ENCODE measurements at places on chromosomes 2 and 18.
A peak's percentile ranks its signal among the peaks of the same experiment; 100 is the strongest.

DNA sequence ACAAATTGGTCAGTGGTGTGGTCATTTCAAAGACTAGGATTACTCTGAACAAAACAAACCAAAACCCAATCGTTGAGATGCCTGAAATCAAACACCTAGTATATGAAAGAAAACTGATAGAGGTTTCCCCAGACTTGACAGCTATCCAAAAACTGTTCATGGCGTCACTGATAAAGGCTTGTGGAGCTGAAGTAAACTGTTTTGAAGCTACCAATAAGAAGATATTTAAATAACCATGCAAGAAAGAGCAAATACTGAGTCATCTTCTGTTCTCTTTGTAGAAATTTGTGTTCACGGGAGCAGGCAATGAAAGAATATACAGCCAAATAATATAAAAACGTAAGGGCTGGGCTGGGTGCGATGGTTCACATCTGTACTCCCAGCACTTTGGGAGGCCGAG, 7.5 kb upstream of the COLEC11 start:
- no peak for DNase-seq

DNA sequence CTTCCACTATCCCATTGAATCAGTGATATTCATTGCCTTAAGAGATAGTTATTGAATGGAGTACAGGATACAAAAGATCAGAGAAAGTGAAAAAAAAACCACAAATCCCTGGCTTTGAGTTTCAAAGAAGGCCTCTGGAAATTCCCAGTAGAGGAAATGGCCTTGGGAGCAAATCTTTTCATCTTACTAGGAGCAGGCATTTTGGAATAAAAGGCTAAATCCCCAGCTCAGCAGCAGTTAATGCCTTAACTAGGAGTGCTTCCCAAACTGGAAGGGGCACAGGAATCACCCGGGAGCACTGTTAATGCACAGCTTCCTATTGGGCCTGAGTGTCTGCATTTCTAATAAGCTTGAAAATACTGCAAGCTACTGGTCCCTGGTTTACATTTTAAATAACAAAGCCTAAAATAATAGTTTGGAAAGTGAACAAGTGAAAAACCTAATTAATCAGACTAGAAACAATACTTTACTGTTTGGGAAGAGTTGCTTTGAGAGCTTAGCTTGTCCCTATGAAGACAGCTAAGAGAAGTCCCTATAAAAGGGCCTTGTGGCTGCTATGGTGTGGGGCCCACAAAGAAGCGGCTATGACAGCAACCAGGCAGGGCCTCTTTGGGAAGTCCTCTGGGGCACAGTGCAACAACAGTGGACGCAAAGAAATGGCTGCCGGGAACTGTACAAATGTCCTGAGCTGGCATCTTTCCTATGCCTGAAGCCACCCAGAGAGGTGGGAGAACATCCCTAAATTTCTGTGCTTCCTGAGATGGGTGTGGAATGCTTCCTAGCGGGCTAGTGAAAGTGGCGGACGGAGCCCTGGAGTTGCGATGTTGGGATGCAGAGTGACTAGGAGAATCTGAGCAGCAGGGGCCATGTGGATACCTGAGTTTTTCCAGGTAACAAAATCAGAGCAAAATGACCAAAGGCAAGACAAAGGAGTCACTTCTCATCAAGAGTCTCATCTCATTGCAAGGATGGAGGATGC, 117.1 kb upstream of the KLHL14 start:
- no peak for DNase-seq

DNA sequence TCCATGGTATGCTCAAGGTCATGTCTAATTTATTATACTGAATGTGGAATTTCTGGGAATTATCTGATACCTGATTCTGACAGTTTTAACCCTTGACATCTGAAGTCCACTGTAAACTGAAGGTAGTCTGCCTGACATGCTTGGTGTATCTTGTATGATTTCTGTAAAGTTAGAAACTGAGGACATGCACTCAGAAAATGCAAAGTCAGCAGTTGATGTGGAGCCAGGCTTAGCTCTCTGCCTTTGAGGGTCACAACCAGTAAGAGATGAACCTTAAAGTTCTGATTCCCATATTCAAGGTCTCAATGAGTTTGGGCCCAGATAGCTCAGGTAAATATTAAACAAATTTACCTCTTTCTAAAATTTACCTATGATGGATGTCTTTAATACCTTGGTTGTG, 12.3 kb upstream of the CTLA4 start:
- no peak for DNase-seq

DNA sequence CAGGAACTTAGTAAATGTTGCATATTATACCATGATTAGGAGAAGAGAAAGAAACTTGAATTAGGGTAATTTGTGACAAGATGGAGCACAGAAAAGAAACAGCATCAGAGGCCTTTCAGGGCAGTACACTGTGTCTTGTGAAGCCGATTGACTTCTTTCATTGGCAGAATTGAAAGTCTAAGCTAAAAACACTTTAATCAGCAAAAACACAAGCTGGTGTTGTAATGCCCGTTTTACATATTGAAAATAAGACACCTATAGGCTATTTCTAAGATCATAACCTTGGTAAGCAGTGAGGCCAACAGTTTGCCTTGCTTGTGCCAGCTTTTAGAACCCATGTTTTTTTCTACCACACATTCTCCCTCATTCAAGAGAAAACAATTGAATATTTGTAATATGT, 1378.1 kb upstream of the NXPH2 start:
- no peak for DNase-seq

DNA sequence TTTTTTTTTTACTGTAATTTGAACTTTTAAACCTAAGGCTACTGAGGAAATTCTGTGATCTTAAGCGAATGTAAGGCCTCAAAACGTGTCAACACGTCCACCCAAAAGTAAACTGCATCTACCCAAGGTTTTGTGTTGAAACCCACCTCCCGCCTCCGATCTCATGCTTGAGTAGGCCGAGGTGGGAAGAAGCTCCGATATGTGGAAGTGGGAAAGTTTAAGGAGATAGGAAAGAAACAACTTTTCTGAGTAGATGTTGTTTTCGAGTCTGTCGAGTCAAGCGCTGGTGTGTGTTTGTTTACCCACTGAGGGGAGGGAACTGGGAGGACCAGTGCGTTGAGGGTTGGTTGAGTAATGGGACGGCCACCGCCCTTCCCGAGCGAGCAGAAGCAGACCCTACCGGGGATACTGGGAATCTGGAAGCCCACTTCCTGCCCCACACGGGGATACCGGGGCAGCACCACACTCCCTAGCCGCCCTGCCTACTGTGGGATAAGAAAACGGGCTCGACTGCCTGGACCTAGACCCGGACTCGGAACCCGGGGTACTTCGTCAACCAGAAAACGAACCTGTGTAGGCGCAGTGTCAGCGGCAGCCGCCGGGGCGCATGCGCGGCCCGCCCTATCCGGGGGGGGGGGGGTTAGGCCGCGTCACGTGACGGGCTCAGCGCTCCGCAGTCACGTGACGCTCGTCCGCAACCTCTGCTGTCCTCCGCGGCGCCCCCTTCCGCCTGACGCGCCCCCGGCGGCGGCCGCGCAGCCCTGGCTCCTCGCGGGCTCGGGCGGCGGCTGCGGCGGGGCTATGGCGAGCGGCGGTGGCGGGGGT, at the start of gene RETREG2:
TSS of gene RETREG2 (plus strand) at position 724 of the 825 bp plus-strand sequence. CDS start at position 802, 78 bp downstream.
- DNase-seq, result peak; percentile 99

DNA sequence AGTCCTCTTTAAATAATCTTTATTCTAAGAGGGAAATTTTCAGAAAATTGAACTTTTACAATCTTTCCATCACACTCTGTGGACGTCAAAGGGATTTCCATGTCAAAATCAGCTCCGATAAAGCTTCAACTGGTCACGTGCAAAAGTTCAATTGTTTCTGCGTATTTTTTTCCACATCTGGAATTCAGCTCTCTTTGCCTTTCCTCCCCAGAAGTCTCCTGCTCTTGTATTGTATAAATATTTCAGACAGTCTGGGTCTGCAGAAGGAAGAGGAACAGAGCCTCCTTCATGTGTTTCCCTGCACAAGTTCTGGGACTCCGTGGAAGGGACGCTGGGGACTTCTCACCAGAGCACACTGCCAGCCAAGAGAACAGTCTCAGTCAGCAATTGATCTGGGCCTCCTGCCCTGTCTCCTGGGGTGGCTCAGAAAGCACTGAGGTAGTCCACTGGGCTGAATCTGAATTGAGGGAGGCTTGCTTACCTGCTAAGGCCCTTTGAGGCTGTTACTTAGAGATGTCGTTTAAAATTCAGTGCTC, 251.5 kb downstream of the TFCP2L1 start:
- DNase-seq, result no peak

DNA sequence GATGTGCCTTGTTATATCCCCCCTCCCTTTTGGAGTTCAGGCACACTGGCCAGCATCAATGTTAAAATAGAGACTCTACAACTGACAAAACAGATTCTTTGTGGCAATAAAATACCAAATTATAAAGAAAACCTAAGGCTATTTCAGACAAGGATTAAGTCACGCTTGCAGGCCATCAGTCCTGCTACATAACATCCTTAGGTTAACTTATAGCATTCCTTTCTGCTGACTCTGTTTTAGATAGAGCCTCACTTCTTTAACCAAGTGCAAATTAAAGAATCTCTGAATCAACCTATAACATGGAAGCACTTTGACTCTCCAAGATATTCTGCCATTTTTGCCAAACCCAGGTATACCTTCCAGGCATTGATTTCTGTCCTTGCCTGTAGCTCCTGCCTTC, 784.6 kb downstream of the RNF144A start:
- no peak for DNase-seq

- no peak for DNase-seq
Measured at GRCh38 chr2:231163414-231164095, 34.9 kb upstream of the ARMC9 start.

DNA sequence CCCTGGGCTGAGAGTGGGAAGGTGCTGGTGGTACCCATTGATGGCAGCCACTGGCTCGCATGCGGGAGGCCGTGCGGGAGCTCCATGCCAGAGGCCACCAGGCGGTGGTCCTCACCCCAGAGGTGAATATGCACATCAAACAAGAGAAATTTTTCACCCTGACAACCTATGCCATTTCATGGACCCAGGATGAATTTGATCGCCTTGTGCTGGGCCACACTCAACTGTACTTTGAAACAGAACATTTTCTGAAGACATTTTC, 12.9 kb upstream of the UGT1A1 start:
- DNase-seq, result no peak

DNA sequence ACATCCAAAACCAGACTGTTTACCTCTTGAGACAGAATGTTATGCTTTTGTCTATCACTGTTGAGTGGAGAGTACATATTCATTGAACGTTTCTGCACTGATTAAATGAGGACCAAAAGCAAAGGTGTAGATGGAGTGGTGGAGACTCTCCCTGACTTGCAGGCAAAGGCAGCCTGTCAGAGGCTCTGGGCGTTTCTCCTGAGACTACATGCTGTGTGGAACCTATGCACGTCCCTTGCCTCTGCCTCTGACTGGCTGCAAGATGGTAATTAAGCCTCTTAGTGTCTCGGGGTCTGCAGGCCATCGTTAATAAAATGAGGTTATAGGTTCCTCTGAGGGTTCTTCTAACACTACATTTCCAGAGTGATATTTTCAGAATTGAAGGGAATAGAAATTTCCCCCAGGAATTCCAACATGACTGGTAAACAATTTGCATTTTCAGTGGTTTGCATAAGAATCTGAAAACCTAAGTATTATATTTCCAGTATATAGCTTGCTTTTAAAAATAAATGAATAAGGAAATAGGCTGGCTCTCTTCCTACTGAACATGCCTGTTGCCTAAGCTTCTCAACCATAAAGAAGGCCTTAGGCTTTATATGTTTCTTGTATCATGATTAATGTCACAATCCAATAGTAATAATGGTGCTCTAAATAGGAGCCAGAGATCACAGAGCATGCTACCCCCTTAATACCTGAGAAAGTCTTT, 107.4 kb downstream of the FTCDNL1 start:
- DNase-seq, result no peak

GRCh38 chr18:79616651-79617510, 62.7 kb upstream of the CTDP1 start:
- DNase-seq, result no peak

DNA sequence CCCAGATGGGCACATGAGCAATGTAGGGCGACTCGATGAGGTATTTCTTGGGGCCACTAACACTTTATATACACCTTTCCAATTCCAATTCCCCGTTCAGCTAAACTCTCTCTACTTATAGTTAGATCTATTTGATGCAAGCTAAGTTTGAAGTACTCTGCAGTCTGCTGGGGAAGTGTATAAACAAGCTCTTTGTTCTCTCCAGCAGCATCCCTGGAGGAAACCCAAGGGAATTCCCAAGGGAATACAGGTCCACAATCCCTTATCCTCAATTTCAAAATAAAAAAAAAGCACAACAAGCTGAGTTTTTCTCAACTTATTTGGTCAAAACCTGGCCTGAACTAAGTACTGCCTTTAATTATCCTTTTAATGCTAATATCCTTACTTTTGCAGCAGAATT, 433.3 kb downstream of the NBAS start:
- DNase-seq, result no peak

DNA sequence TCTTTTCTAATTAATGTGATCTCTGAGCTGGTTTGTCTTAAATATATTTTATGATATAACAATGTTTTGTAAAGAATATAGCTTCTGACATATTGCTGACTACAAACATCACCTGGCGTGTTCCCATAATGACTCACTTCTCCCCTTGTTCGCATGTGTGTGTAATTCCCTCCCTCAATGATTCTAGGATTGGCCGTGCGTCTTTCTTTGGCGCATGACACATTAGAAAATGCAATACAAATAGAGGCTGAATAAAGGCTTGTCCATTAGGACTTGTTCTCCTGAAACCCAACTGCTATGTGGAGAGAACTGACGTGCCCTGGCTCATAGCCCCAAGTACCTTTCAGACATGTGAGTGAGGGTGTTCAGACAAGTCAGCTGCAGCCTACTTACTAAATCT, 159.7 kb upstream of the CDH20 start:
- no peak for DNase-seq

DNA sequence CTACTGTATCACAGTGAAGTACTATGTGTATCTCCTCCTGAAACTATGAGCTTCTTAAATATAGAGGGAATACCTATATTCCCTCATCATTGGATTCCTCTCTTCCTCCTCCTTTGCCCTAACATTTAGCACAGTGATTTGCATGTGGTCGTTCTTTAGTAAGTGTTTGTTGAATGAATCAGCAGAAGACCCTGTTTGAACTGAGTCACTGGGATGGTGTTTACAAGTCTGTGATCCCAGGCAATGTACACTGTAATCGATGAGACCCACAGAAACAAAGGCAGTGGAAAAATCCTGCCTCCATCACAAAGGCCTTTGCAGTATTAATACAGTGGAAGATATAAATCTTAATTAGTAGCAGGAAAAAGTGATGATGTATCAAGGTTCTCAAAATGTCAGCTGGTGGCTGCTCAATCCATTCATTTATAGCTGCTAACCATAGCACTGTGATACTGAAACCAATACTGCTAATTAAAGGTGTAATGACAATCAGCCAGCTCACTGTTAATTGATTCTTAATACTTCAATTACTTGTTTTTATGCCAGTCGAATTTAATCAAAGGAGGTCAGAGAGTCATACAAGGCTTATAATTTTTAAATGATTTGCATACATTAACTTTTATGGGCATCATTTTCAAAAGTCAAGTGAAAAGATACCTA, 20.8 kb upstream of the MYO3B start:
- peak; percentile 14 for DNase-seq

Data from GM20000 (cell line).